ENCODE measurements at places on chromosomes 16 and 17. TPM values are rescaled to one million over a fixed set of nuclear protein-coding genes. Genes with fewer than 3 reads are reported as not detected.

CSH1 gene
- total RNA-seq, result not detected

NDRG4 gene
- total RNA-seq, result 12.6 TPM

CRK gene
- 82.8 TPM for total RNA-seq

SPNS2 gene
- 1.5 TPM for total RNA-seq

WFDC1 gene
- total RNA-seq, result 0.11 TPM

FOXL1 gene
- total RNA-seq, result 2.0 TPM

PLCG2 gene
- total RNA-seq, result 1.2 TPM

AOC2 gene
- total RNA-seq, result 0.79 TPM

EME1 gene
- total RNA-seq, result 1.2 TPM

DRC3 gene
- total RNA-seq, result 2.6 TPM

PRR15L gene
- not detected for total RNA-seq

CCP110 gene
- 15.3 TPM for total RNA-seq

SERPINF2 gene
- total RNA-seq, result 0.79 TPM

LAT gene
- total RNA-seq, result 0.79 TPM

TBC1D26 gene
- total RNA-seq, result 0.65 TPM

FBXL16 gene
- total RNA-seq, result 0.11 TPM

CCDC92B gene
- 0.39 TPM for total RNA-seq

PAQR4 gene
- 6.3 TPM for total RNA-seq

TEKT1 gene
- total RNA-seq, result not detected

KRT28 gene
- not detected for total RNA-seq

ZPBP2 gene
- total RNA-seq, result not detected

CRHR1 gene
- not detected for total RNA-seq

ZKSCAN2 gene
- 5.9 TPM for total RNA-seq

LGALS9B gene
- total RNA-seq, result not detected

NPIPA3 gene
- 0.79 TPM for total RNA-seq

COA3 gene
- 55.4 TPM for total RNA-seq

NSRP1 gene
- total RNA-seq, result 8.2 TPM

RCVRN gene
- total RNA-seq, result not detected

METRN gene
- total RNA-seq, result 56.1 TPM

CD300H gene
- not detected for total RNA-seq

ABCA10 gene
- 0.87 TPM for total RNA-seq

AARSD1 gene
- total RNA-seq, result 17.7 TPM

MT4 gene
- not detected for total RNA-seq

HBM gene
- total RNA-seq, result not detected

SLC16A13 gene
- total RNA-seq, result 3.1 TPM

TMEM97 gene
- 11.8 TPM for total RNA-seq

MLX gene
- total RNA-seq, result 20.0 TPM

MYH3 gene
- 1.6 TPM for total RNA-seq

NLRC3 gene
- total RNA-seq, result not detected

GUCY2D gene
- total RNA-seq, result not detected

PRAC1 gene
- not detected for total RNA-seq

KCNH6 gene
- not detected for total RNA-seq

NOXO1 gene
- 1.6 TPM for total RNA-seq

CCL8 gene
- total RNA-seq, result not detected

TAC4 gene
- total RNA-seq, result not detected

DVL2 gene
- 82.5 TPM for total RNA-seq

SLFN14 gene
- total RNA-seq, result not detected

CLEC18A gene
- total RNA-seq, result 0.39 TPM

SPN gene
- not detected for total RNA-seq

KRTAP4-9 gene
- total RNA-seq, result not detected

FBXW10 gene
- total RNA-seq, result 0.11 TPM

Data from placental epithelial cell (primary cell).